Inflammatory macrophage treated with lipopolysaccharide for 1 hour (primary cell): ENCODE measurements at places on chromosomes 6 and 20.

DNA sequence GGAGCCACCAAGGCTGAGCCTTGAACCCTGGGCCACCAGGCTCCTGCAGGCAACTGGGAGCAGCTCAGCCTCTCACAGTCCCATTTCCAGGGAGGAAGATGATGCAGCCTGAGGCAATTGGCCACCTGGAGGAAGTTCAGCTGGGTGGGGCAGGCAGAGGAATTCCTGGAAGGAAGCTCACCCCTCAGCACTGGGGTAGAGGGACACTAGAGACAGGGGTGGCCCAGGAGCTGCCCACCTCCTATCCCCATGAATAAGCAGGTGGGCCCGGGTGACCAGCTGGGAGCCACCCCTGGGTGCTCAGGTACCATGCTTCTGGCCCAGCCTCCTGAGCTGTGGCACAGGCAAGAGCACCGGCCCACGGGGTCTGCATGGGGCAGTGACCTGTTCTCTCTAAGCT is 3.6 kb upstream of the HSPA12B start:
- no peak for DNase-seq

DNA sequence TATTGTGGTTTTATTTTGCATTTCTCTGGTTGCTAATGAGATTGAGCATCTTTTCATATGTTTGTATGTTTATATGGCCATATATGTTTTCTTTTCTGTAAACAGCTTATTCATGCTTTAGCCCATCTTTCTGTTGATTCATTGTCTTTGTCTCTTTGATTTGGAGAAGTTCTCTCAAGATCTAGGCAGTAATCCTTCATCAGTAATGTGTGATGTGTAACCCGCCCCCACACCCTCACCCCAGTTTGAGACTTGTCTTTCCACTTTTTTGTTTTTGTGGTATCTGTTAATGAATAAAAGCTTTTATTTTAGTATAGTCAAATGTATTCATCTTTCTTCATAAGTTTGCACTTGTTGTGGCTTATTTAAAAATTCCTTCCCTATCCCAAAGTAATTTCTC is 26.0 kb downstream of the ZC3H12D start:
- DNase-seq = peak; percentile 43

- no peak for DNase-seq
Observed at GRCh38 chr6:159689001-159689400, 4.0 kb downstream of the SOD2 start.

DNA sequence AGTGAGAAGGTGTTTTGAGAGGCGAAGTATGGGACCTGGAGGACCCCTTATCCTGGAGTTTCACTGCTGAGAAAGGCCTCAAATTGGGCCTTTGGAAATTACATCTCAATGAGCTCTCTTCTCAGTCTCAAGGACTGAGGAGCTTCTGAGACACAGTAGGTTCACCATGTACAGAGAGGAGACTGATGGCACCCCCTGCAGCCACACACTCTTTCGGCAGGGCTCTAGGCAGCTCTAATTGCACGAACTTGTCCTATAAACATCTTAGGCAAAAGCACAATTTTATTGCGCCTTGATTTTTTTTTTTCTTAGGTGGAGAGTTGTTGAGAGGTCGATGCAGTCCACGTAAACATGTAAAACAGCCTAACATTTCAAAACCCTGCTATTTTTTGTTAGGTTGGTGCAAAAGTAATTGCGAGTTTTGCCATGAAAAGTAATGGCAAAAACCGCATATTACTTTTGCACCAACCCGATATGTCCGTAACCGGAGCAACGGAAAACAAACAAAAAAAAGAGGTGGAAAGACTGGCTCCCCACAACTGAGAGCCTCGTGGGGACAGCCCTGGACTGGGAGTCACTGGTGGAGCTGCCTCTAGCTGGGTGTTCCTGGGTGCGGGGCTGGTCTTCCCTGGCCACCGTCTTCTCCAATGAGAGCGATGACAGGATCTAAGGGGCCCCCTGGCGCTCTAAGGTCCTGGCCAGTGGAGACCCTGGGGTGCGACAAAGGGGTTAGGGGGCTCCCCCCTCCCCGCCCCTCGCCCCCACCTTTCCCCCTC is 84.0 kb upstream of the EYA2 start:
- no peak for DNase-seq

- DNase-seq = no peak
Observed at GRCh38 chr6:55756531-55757031, 118.8 kb downstream of the BMP5 start.

DNA sequence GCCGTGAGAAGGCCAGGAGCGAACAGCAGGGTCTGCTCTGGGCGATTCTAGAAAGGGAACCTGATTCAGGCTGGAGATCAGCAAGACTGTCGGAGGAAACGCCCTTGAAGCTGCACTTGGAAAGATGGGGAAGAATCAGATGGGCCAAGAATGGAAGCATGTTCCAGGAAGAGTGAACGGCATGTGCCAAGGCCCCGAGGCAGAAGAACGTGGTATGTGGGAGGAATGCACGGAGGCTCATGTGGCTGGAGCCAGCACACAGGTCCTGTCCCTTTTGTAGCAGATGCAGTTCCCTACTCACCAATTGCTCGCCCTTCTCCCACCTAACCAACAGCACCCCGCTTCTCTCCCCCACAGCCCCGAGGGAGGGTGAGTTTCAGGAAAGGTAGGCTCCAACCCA is 180.6 kb downstream of the TFAP2C start:
- no peak for DNase-seq

- peak; percentile 67 for DNase-seq
Observed at GRCh38 chr6:112180095-112180820, 74.1 kb downstream of the LAMA4 start.

GRCh38 chr6:144581812-144582537 is 296.8 kb downstream of the UTRN start:
- DNase-seq = no peak

GRCh38 chr6:150732765-150733539 is 132.6 kb upstream of the MTHFD1L start:
- DNase-seq = no peak

- DNase-seq = no peak
Observed at GRCh38 chr6:82015043-82015442, 232.5 kb downstream of the IBTK start.

DNA sequence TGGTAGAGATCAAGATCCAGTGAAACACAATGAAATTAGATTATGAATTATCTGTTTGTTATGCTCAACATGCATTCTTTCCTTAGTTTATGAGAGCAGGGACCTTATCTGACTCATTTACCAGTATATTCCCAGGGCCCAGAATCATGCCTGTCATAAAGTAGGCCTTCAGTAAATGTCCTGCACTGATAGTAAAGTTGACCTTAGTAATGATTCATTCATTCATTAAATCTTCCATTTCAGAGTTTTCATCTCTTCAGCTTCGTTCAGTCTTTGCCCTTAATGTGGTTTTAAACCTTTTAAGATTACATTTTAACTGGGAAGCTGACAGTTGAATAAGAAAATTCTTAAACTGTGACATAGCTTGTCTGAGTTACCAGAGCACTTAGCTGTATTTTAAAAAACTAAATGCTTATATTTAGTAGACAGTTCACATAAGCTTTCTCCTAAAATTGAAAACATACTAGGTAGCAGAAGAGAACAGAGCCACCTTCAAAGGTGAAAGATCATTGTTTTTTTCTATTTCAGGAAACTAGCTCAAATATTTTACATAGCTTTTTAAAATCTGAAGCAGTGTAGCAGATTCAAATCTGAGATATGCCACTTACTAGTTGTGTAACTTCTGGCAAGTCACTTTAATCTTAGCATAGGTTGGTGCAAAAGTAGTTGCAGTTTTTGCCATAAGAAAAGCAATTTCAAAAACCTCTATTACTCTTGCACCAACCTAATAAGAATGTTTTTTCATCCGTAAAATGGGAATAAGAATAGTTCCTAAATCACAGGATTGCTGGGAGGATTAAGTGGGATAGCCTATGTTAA is 41.4 kb downstream of the MCM8 start:
- no peak for DNase-seq

GRCh38 chr6:137570393-137570792 is 76.2 kb upstream of the OLIG3 start:
- DNase-seq = no peak

- DNase-seq = peak; percentile 19
Observed at GRCh38 chr6:147204060-147204785, at the start of gene STXBP5. TSS of gene STXBP5 (plus strand) at chr6:147204417. CDS start at chr6:147204533, 116 bp downstream.

DNA sequence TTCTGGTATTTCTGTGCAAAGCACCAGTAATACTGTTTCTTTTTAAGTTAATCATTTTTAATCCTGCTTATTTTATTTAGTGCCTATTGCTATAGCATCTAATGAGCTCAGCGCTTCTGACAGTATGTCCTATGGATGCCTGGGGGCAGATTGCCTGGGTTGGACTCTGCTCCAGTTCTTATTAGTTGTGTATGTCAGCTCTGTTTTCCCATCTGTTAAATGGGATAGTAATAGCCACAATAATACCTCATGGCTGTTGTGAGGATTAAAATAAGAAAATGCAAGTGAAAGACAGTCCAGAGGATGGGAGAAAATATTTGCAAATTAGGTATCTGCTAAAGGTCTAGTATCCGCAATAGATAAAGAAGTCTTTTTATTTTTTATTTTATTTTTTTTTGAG is 87.0 kb downstream of the UTRN start:
- DNase-seq = no peak

DNA sequence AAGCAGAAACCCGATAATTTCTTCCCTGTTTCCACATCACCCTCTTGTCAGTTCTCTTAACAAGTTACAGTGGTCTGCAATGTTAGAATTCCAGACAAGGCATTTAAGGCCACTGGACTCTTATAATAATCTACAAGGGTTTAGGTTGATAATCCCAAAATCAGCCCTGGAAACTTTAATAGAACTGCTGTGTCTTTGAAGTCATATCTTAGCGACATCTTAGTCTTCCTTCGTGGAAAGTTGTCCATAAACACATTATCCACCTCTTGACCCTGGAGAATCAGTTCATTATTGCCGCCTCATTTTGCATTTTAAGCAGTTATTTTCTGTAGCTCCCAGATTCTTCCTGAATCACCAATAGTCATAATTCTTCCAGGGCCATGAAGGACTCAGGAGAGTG is 108.6 kb upstream of the PLCB4 start:
- no peak for DNase-seq

- DNase-seq = no peak
Observed at GRCh38 chr20:62603907-62604785, 38.2 kb upstream of the SLCO4A1 start.

GRCh38 chr20:1105599-1106194 is 12.7 kb upstream of the PSMF1 start:
- DNase-seq = no peak

GRCh38 chr20:41038878-41039404 is 10.3 kb downstream of the TOP1 start:
- no peak for DNase-seq

GRCh38 chr20:53922901-53923314 is 147.5 kb downstream of the BCAS1 start:
- peak; percentile 91 for DNase-seq

DNA sequence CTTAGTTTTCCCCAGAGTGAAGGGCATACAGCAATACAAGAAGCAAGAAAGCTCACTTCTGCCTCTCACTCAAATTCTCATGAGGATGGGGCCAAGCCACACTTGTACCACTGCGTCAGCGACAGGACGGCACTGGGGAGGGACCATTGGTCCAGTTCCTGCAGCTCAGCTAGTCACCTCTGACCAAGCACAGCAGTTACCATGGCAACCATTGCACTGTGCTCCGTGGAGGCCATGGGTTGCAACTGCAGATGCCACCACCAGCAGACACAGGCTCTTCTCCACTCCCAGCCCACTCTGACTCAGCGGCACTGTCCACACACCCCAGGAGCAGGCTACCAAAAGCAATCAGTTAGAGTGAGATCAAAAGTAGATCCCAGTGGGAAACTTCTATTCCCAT is 441.1 kb upstream of the ARID1B start:
- no peak for DNase-seq

DNA sequence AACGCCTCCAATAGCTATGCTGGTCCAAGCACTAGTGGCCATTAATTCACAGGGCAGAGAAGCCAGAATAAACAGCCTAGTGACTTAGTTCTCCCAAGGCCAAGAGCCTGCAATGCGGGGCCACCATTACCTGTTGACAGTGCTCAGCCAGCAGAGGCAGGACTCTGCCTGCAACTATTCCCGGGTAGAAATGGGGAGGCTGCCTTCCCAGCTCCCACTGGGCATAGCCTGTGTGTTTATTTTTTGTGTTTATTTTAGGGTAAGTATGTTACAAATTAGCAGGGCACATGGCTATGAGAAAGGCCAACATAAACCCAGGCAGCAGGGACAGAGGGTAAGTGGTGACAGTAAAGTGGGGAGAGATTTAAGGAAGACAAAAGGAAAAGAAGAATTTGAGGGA is 5.0 kb downstream of the GNAS-AS1 start:
- no peak for DNase-seq

- no peak for DNase-seq
Observed at GRCh38 chr6:37850728-37851285, 31.3 kb downstream of the ZFAND3 start.

- no peak for DNase-seq
Observed at GRCh38 chr6:118748311-118749062, 97.1 kb upstream of the CEP85L start.

GRCh38 chr6:75830959-75831885 is 82.2 kb downstream of the MYO6 start:
- DNase-seq = no peak

DNA sequence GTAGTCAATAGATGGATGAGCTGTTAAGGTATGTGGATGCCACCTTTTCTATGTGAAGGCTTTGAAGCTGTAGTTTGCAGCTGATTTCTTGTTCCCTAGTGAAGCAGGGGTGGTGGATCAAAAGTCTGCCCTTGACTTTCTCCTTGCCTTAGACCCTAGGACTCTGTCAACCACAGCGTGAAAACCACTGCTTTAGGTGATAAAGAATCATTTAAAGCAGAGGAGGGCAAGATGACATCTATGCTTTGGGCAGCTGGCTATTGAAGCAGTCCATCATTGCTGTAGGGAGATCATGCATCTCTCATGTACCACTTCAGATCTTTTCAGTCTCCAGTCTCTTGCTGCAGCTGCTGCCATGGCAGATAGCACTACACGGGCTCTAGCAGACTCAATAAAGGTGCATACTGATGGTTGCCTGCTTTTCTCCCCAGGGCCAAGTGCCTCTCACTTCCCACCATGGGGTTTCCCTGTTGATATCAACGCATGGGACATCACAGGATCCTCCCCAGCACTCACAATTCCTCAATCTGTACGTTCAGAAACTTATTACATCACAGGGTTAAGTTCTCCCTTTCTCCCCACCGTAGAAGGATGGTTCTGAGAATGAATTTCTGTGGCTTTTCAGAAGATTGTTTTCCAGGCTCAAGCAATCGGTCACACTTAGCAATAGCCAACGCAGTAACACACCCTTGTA is 122.0 kb upstream of the STMND1 start:
- DNase-seq = peak; percentile 58

DNA sequence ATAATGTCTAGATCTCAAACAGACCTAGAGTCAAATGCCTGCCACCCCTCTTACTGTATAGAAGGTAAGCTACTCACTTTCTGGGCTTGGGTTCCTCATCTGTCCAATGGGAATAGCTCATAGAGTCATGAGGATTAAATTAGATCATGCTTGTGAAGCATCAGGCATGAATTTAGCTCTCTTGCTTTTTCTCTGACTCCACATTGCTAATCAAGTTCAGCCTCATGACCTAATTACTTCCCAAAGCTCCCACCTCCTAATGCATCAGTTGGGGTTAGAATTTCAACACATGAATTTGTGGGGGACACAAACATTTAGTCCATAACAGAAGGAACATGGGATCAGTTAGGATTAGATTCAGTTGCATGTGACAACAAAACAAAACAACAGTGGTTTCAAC is 4.6 kb upstream of the DDX27 start:
- peak; percentile 40 for DNase-seq

- DNase-seq = no peak
Observed at GRCh38 chr20:45082468-45082867, 18.5 kb downstream of the KCNS1 start.

- DNase-seq = no peak
Observed at GRCh38 chr6:133165235-133165634, 75.9 kb upstream of the EYA4 start.
